Caco-2 (cell line): ENCODE measurements at places on chromosomes 7 and 10.

DNA sequence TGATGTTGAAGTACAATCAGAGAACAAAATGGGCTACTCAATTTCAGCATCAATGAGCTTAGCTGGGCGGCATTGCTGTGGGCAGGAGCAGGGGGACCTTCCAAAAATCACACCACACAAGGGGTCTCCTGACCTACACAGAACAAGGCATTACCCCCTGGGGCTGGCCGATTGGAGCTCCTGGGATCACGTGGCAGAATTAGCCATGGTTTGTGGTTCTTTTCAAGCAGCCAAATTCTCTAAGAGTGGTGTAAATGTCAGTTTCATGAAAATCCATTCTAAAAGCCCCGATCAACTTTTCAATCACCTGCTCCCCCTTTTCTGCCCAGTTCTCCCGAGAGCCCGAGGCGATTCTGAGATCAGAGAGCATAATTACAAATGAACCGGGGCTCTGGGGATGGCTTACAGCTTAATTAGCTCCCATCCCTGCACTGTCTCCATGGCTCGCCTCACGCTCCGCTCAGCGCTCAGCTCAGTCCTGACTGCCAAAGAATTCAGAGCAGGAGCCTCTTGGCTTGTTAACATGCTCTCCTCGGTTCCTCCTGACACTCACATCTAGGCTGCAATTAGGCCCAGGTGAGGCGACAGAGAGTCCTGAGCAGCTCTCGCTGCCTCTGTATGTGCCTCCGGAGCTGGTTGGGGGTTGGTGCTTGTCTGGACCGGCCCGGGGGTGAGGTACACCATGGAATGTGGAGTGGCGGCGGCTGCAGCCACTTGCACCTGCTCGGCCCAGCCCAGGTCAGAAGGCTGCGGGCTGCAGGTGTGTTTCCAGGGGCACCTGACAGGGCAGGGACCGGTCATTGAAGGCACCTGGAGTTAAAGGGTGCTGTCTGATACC lies 111.8 kb downstream of the WDR11 start:
- H3K36me3 ChIP-seq: no peaks in the 10 kb centered on the region
- peak overlapping the region; percentile 65 for H3K27ac ChIP-seq
- H3K4me3 ChIP-seq: no peak overlapping the region
- peak; percentile 82 for DNase-seq
- no peaks in the 10 kb centered on the region for H3K27me3 ChIP-seq
- peaks cover 25% of the 10 kb centered on the region for H3K4me1 ChIP-seq

DNA sequence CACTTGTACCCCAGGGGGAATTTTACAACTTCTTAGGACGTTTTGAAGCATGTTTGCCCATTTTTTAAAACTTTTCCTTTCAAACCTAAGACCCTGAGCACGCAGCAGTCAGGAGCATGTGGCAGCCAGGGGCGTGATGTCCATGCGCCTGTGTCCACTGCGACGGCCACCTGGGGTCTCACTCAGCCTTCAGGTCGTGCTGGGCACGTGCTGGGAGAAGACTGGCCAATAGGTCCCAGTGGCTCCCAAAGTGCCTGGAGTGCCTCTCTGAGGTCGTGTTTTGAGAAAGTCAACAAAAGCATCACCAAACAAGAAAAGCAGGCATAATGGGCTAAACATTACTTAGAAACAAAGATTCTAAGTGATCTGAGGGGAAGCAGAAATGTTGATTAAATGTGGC lies 14.8 kb downstream of the LRRC27 start:
- no peak overlapping the region for H3K27ac ChIP-seq
- no peaks in the 10 kb centered on the region for H3K36me3 ChIP-seq
- H3K27me3 ChIP-seq: no peaks in the 10 kb centered on the region
- no peak overlapping the region for H3K4me3 ChIP-seq

DNA sequence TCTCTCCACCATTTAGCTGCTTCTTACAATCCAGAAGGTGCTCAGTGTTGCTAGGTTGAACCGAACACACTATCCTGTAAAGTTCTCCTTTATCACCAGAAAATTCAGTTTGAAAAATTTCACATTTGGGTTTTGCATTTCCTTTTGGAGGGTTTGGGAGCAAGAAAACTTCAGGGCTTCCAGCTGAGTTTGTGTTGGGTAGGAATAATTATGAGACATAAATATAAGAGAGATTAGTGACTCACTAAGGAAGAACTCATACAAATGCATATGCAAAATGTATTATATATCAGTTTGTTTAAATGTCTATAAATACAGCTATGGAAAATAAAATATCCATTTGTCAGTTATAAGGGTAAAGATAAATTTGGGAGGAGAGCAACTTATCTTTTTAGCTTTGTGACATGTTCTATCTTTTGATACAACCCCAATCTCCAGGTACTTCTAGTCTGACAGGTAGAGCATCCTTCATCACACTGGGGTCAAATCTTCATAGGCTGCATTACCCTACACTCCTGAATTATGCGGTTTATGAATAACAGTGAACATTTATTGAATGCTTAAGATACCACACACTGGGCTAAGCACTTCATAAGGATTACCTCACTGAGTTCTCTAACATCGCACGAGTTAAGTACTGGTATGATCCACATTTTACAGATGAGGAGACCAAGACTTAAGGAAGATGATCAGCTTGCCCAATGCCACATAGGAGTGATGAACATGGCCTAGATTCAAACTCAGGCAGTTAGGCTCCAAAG lies 304.4 kb downstream of the SORCS1 start:
- DNase-seq: no peak
- H3K27ac ChIP-seq: no peak overlapping the region
- no peaks in the 10 kb centered on the region for H3K36me3 ChIP-seq
- H3K27me3 ChIP-seq: no peaks in the 10 kb centered on the region
- no peaks in the 10 kb centered on the region for H3K4me1 ChIP-seq

GRCh38 chr7:39252916-39253315 lies 275.2 kb downstream of the POU6F2 start:
- H3K4me1 ChIP-seq: no peaks in the 10 kb centered on the region
- H3K4me3 ChIP-seq: no peak overlapping the region
- H3K27ac ChIP-seq: no peak overlapping the region
- no peaks in the 10 kb centered on the region for H3K27me3 ChIP-seq
